ENCODE measurements at places on chromosomes 13 and 19.
A peak's percentile ranks its signal among the peaks of the same experiment; 100 is the strongest.

DNA sequence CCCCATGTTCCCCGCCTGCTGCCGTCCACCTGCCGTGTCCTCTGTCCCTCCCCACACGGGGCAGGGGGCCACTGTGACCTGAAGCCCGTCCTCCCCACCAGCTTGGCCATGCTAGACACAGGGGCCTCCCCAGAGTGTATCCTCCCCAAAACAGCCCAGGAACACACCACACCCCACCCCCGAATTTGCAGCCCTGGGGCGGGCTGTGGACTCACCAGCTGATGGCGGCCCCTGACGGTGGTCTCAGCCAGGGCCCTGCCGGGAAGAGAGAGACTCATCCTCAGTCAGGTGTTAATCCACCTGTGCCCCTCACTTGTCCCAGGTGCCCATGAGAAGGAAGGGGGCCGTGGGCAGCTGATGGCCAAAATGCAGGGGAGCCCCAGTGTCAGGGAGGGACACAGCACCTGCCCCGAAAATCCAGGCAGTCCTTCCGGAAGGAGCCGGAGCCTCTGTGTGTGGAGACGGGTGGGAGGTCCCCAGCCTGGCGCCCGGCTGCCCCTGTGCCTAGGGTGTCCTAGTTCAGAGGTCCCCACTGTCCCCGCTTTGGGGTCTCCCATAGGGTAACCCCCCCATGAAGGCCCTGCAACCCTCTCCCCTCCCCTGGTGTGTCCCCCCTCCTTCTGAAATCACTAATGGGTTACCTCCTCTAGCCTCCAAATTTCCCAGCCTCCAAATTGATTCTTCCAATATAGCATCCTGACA is 39.3 kb upstream of the TCF3 start:
- no peak for DNase-seq

GRCh38 chr13:109246001-109246400 is 540.4 kb downstream of the IRS2 start:
- no peak for DNase-seq

DNA sequence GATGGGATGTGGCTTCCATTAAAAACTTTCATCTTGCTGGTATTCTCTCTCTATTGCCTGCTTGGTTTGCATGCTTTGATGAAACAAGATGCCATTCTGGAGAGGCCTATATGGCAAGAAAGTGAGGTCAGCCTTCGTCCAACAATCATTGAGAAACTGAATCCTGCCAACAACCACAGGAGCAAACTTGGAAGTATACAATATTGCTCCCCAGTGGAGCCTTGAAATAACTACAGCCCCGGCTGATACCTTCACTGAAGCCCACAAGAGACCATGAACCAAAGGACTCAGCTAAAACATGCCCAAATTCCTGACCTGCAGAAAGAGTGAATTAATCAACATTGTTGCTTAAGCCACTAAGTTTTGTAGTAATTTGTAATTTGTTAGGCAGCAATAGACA is 82.5 kb upstream of the FGF14 start:
- no peak for DNase-seq

- DNase-seq, result no peak
These were observed 1.3 kb upstream of the ZNF181 start for GRCh38 chr19:34732612-34733211.

DNA sequence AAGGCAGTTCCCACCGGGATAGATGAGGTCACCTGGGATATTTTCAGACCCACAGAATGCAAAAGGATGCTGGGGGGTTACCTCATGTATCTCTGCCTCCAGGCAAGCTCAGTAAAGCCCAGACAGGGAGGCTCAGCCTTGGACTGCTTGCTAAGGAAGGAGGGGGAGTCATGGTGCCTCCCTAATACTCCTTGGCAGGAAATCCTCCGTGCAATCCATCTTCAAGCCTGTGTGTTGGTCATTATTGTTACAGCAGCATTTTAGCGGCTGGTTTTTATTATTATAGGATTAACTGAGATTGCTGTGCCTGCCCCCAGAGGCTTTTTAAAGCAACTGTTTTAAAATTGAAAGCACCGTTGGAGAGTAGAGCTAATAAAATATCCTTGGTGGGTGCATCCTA is 188.5 kb upstream of the UBL3 start:
- no peak for DNase-seq

- DNase-seq, result no peak
These were observed 112.6 kb upstream of the DACH1 start for GRCh38 chr13:71979616-71980015.

DNA sequence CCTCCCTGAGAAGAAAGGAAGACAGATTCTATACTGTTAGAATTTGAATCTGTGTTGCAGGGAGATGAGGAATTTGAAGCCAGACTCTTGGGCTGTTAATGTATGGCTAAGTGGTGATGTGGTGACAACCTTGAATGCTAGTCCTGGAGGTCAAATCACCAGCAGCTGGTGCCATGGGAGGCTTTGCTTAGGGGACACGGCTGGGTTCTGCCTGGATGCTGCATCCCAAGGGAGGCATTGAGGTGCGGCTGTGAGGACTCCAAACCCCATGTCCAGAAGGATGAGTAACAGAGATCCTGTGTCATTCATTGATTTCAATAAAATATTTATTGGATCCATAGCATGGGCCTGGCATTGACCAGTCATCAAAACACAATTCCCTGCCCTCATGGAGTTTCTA is 42.3 kb downstream of the RFX2 start:
- DNase-seq, result no peak

GRCh38 chr13:111066544-111066943 is 48.6 kb upstream of the ARHGEF7 start:
- DNase-seq, result no peak

DNA sequence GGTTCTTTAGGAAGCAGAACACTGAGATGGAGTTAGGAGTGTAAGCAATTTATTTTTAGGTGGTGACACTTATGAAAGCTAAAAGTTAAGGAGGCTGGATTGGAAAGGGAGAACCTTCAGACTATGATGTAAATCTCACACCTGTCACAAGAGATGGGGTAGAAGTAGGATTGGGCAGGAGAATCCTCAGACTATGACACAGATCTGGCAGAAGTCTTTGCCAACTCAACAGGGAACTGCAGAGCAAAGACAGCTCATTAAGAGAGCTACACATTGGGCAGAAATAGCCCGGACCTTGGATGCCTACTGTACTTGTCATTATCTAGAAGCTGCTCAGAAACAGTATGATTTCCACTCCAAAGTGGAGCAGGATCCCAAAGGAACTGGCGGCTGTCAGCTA is 134.4 kb downstream of the DNAJC15 start:
- no peak for DNase-seq

GRCh38 chr19:9014803-9015202 is 4.6 kb upstream of the MUC16 start:
- DNase-seq, result no peak

DNA sequence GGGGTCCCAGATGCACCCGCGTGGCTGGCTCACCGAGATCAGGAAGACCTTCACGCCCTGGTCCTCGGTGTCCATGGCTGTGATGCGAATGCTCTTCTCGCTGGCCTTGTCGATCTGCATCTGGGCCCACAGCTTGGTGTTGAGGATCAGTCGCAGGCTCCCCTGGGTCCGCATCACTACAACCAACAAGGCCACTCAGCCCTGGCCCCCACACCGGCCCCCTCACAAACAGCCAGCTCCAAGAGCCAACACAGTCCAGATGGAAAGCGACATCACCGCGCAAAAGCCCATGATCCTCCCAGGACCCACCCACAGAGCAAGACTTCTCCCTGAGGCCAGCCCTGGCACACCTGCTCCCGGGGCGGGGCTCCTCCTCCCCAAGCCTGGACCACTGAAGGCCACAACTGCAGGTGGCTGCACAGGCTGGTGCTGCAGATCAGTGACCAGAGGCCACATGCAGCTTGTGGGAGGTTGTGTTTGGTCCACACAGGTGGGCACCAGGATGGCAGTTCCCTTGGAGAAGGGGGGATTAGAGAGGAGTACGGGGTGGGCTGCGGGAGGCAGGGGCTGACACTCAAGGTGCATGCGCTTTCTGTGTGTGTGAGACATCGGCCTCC is 4.5 kb downstream of the CAPS start:
- DNase-seq, result no peak

GRCh38 chr19:48665786-48666185 is 7.0 kb downstream of the NTN5 start:
- no peak for DNase-seq

GRCh38 chr13:21061029-21061763 is at the start of gene LATS2:
LATS2 (minus strand) TSS chr13:21061586; CDS start chr13:21046026, 15,560 bp downstream.
- peak; percentile 50 for DNase-seq

- DNase-seq, result no peak
These were observed 2.6 kb upstream of the PEPD start for GRCh38 chr19:33524024-33524664.

- no peak for DNase-seq
These were observed 1626.3 kb upstream of the MIR17HG start for GRCh38 chr13:89721216-89721615.

DNA sequence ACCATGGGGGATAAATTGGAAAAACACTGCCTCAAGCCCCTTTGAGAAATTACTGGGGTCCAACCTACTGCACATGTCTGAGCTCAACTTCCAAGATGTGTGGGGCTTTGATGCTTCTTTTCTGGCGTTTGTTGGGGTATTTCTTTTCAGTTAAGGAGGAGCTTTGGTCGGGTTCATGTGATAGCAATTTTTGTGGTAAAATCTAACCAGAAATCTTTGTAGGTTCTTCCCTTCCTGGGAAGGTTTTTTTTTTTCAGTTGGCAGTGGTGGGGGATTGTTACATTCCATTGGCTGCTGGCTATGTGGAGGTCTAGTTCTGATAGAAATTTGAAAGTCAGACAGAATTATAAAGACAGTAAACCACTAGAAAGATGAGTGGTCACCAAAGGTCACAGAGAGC is 327.8 kb downstream of the ATP8A2 start:
- DNase-seq, result no peak

DNA sequence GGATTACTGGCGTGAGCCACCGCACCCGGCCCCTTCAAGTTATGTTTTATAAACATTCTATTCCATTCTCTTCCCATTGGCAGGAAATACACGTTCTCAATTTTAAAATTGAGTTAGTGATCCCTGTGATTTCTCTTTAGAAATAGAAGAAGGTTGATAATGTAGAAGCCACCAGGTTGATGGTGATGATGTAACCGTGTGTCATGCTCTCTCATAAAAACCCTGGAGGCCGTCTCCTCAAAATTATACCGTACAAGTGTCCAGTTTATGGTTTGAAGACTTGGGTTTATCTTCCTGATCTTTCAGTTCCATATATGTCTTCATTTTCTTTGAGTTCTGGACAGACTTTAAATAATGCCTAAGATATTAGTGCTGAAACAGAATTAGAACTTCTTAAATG is 32.2 kb downstream of the COG3 start:
- DNase-seq, result no peak

DNA sequence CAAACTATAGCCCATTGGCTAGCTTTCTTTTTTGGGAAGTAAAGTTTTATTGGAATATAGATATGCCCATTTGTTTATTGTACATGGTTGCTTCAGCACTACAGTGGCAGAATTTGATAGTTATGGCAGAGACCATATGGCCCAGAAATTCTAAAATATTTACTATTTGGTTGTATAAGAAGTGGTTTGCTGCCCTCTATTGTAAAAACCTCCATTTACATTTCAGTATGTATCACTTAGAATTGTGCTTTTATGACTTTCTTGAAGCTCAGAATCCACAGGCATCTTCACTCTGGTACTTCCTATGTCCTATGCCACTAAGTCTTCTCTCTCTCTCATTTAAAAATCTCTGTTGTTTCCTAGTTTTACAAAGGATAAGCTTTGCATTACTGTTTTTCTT is 37.7 kb downstream of the DLEU7 start:
- no peak for DNase-seq

- no peak for DNase-seq
These were observed 29.9 kb upstream of the RANBP3 start for GRCh38 chr19:6007866-6008265.

DNA sequence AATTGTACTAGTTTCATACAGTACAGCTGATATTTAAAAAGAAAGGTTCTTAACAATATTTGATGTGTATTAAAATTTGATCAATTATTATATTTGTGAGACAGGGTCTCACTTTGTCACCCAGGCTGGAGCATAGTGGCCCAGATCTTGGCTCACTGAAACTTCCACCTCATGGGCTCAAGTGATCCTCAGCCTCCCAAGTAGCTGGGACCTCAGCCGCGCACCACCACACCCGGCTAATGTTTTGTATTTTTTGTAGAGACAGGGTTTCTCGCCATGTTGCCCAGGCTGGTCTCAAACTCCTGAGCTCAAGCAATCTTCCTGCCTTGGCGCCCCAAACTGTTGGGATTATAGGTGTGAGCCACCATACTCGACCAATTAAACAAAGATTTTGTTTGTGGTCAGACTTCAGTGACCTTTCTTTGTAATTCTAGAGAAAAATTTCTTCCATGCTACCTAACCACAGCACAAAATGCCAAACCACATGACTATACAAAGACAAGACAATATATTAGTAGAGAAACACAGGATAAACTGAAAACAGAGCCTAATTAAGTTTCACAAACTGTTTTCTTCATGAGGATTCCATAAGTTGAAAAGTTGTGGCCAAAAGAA is 59.6 kb downstream of the RBM26 start:
- DNase-seq, result no peak

- no peak for DNase-seq
These were observed 23.5 kb upstream of the QTRT1 start for GRCh38 chr19:10677751-10678150.

GRCh38 chr19:3782903-3783302 is 3.3 kb downstream of the MATK start:
- no peak for DNase-seq

- no peak for DNase-seq
These were observed 74.3 kb upstream of the FAM216B start for GRCh38 chr13:42707048-42707447.

DNA sequence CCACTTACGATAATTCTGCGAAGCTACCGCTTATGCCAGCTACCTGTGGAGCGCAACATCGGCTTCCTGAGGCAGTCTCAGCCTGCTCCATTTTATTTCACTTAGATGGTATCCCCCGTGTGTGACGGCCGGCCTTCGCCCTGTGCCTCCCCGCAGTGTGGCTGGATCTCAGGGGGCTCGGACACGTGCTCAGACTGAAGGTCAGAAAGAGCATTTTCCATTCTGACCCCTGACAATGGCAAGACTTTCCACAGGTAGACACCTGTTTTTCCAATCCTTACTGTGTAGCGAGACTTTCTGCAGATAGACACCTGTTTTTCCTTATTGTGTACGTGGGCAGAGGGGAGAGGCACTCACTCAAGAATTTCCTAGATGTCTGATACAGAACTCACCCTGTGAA is 52.7 kb downstream of the ATP11A start:
- no peak for DNase-seq

- no peak for DNase-seq
These were observed 34.4 kb upstream of the ZNF808 start for GRCh38 chr19:52492994-52493470.

GRCh38 chr13:98972627-98973026 is 5.2 kb downstream of the DOCK9 start:
- no peak for DNase-seq

- no peak for DNase-seq
These were observed 137.8 kb downstream of the UQCRFS1 start for GRCh38 chr19:29075149-29075548.

DNA sequence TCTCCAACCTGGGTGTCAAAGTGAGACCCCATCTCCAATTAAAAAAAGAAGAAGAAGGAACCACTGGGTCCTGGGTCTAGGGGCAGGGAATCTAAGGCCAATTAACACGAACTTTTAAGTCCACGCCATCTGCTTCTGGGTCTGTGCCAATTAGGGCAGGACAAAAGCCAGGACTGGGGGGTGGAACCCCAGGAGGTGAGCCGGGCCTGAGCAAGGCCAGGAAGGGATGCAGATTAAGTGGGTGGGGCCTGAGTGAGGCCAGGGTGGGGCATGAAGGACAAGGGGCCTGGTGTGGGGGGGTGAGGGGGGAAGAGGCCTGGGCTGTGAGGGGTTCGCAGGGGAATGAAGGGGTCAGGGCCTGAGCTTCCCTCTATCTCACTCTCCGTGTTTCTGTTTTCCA is 26.3 kb upstream of the ZNF83 start:
- no peak for DNase-seq

Measured in activated T-helper 1 cell treated with anti-CD3 and anti-CD28 coated beads, Interleukin-12 subunit alpha, Interleukin-12 subunit beta, Interleukin-2, Interleukin-4 antibody, amounts not matched to agents 30 ng/mL and 10 ng/mL and 1 ng/mL, durations not matched to agents 14 hours and 24 hours and 36 hours (primary cell).